ENCODE measurements at places on chromosomes 7 and 10. TPM values are rescaled to one million over a fixed set of nuclear protein-coding genes. Genes with fewer than 3 reads are reported as not detected.

Gene TMEM229A
- not detected for total RNA-seq

Gene ABCB1
- total RNA-seq, result 0.90 TPM

Gene COBL
- total RNA-seq, result not detected

Gene PKD1L1
- under 0.01 TPM for total RNA-seq

Gene RSPH10B2
- total RNA-seq, result not detected

Gene TACC2
- total RNA-seq, result 2.9 TPM

Gene MKX
- total RNA-seq, result 0.28 TPM

Gene DCLRE1A
- total RNA-seq, result 7.8 TPM

Gene DKK1
- 74.7 TPM for total RNA-seq

Gene FBXO24
- total RNA-seq, result 0.54 TPM

Gene FOXL3
- not detected for total RNA-seq

Gene PNLIP
- not detected for total RNA-seq

Gene ABCC2
- 0.36 TPM for total RNA-seq

Gene KCNH2
- total RNA-seq, result 0.56 TPM

Gene BTAF1
- 42.3 TPM for total RNA-seq

Gene COPS6
- 158 TPM for total RNA-seq

Gene SPDYE9
- total RNA-seq, result not detected

Gene HELLS
- total RNA-seq, result 65.8 TPM

Gene SCRN1
- total RNA-seq, result 124 TPM

Gene GLUD1
- total RNA-seq, result 222 TPM

Gene LIPN
- total RNA-seq, result not detected

Gene TEX47
- not detected for total RNA-seq
